Hematopoietic multipotent progenitor cell (in vitro differentiated cells): ENCODE measurements at places on chromosomes 3 and 15.

DNA sequence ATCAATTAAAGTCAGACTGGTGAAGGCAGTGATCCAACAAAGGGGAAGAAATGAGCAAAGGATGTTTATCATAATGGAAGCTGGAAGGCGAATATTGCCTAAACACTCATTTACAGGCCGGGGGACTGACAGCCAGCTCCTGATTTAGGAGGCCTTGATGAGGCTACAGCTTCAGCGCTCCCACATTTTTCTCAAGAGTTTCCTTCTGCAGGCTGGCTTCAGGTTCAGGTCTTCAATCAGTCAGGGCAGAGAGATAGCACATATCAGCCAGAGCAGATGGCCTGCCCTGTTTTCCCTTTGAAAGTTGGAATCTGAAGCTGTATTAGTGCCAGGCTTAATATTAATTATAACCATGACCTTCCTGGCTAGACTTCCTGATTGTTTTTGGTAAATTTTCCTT lies 218.9 kb downstream of the SV2B start:
- no peak for DNase-seq

DNA sequence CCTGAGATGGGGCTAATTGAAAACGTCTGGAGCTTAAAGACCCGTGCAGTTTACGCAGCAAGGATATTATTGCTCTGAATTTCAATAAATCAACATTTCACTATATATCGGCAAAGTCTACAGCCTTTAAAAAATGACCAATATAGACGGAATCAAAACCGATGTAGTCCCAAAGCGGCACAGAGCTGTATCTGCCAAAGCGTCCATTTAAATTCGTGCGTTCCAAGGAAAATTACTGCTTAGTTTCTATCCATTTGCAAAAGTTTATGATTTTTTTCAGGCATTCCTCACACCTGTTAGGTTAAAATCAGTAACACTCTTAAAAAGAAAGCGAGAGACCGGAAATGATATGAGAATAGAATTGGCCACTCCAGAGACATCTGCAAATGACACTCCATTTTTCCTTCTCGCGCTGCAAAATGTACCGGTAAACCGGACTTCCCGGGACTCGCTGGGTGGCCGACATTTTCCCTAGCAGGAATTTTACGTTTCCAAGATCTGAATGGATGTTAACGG lies 777 bp upstream of the EIF4A2 start:
- DNase-seq, result no peak

DNA sequence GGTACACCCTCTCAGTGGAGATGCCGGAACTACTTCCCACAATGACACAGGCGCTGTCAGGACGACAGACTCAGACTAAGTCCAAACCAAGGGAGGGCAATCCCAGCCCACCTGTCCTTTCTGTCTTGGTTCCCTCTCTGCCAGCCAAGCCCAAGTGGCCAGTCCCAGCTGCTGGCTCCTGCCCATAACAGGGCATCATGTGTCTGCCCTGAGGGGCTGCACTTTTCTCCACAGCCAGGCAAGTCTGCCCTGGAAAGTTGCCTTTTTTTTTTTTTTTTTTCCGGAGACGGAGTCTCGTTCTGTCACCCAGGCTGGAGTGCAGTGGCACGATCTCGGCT lies 20.0 kb upstream of the BCL2A1 start:
- no peak for DNase-seq

GRCh38 chr15:84740691-84741090 lies 7.7 kb upstream of the ZNF592 start:
- DNase-seq, result no peak

DNA sequence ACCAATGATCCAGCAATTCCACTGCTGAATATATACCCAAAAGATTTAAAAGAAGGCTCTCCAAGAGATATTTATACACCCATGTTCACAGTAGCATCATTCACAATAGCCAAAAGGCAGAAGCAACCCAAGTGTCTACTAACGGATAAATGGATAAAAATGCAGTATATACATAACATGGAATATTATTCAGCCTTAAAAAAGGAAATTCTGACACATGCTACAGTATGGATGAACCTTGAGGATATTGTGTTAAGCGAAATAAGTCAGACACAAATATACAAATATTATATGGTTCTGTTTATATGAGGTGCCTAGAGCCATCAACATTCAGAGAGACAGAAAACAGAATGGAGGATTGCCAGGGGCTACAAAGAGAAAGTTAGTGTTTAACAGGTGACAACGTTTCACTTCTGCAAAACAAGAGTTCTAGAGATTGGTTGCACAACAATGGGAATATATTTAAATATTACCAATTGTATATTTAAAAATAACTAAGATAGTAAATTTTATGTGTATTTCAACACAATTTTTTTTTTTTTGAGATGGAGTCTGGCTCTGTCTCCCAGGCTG lies 69.4 kb downstream of the STAG1 start:
- no peak for DNase-seq

DNA sequence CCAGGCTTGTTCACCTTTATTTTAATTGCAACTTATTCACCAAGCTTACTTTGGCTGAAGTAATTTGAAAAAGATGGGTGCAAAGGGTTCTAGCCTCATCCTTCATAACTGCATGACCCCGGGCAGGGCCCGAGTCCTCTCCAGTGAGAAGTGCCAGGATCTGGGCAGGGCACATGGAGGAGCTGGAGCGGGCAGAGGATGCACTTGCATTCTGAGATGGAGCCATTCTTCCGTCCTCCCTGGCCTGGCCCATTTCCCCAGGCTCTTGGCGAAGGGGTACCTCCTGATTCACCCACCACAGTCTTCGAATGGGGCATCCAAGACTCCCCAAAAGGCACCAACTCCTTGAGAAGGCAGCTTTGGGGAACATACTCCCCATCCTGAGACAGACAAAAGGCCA lies 22.5 kb upstream of the PLXND1 start:
- DNase-seq, result no peak

- DNase-seq, result no peak
These were observed 5.5 kb downstream of the CDAN1 start for GRCh38 chr15:42731461-42731860.

DNA sequence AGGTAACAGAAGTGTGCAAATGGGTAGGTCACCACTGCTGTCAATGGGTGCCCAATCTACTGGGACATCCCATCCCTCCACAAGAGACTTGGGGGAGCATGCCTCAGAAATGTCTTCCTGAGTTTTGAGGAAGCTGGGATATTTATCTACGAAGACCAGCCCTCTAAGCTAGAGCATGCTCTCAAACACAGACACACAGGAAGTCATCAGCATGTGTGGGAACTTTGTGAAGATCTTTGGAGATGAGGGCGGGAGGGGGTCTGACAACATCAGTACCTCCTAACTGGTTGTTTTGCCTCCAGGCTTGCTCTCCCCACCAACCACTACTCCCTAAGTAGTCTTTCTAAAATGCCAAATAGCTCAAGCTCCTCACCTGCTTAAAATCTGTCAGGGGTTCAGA lies 3.5 kb upstream of the MEF2A start:
- DNase-seq, result peak; percentile 64

DNA sequence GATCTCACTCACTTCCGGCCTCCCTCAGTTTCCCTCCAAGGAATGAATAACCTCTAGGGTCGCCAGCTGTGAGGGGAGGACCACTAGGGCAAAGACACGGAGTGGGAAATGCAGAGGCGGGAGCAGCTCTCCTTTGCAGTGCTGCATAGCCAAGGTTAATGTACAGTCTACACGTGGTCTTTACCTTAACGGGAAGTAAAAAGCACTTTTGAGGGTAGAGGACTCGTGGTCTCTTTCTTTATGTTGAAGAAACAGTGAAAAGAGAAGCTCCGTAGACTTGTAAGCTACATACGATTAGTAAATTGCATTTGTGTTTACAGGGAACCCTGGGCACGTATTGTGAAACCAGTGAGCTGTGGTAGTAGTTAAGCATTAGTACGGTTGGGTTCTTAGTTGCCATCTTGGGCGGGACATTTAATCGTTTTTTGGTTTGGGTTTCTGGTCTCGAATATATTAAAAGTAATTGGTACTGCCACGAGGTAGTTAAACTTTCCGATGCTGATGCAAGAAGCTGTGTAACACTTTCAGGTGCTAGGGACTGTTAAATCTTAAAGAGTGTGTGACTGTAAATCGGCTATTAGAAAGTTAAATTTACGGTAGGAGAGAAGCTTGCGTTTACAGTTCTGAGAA lies 828 bp downstream of the U2SURP start:
- no peak for DNase-seq
